Renal cortex interstitium (tissue), 15 donors: ENCODE measurements at places on chromosomes 2 and 18.

- DNase-seq: no peak
These were observed 134.8 kb downstream of the GALNT1 start for GRCh38 chr18:35716169-35716831.

- no peak for DNase-seq
These were observed 88.6 kb upstream of the FHL2 start for GRCh38 chr2:105487142-105488069.

DNA sequence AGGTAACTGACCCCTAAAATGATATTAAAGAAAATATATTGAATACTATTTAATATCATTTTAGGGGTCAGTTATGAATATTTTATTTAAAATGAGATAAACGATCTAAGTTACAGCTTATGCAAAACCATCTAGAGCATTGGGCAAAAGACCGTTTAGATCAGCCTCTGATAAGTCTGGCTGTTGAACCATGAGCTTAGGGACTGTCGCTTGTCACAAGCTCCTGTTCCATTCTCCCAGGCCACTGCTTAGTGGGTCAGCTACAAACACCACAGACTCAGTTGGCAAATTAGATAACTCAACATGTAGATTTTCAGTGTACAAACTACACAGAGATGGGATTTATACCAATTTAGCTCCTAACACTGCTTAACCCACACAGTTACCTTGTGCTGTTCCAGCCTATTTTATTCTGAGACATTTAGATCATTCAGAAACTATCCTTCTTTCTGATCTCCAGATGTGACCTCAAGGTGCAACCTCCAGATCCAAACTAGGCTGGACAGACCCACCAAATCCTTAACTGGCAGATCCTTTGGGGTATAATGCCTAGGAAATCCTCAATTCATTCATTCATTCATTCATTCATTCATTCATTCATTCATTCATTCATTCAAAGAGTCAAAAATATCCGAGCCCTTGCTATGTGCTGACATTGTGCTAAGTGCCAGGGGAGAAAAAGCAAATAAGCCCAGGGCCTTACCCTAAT is 82.8 kb downstream of the HRH4 start:
- DNase-seq: no peak

- no peak for DNase-seq
These were observed 12.5 kb downstream of the SETBP1 start for GRCh38 chr18:44693030-44693784.

GRCh38 chr2:224865016-224865415 is 148.9 kb upstream of the CCDC195 start:
- DNase-seq: peak; percentile 26

- DNase-seq: no peak
These were observed 50.4 kb downstream of the AP1S3 start for GRCh38 chr2:223786943-223787342.

DNA sequence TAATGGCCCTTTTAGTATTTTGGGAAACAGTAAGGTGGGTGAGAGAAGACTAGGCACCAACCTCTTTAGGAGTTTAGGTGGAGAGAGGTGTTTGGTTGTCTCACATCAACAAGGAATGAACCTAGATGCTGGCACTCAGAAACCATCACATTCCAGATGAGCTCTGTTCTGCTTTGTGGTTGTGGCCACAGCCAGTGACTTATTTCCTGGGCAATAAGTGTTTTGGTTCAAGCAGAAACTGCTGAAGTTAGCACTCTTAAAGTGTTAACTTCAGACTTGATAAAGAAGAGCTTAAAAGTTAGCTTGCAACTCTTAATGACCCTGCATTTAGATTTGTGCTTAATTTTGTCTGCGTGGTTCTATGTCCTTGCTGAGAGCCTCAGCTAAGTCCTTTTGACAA is 929.2 kb downstream of the SLC4A3 start:
- DNase-seq: no peak

DNA sequence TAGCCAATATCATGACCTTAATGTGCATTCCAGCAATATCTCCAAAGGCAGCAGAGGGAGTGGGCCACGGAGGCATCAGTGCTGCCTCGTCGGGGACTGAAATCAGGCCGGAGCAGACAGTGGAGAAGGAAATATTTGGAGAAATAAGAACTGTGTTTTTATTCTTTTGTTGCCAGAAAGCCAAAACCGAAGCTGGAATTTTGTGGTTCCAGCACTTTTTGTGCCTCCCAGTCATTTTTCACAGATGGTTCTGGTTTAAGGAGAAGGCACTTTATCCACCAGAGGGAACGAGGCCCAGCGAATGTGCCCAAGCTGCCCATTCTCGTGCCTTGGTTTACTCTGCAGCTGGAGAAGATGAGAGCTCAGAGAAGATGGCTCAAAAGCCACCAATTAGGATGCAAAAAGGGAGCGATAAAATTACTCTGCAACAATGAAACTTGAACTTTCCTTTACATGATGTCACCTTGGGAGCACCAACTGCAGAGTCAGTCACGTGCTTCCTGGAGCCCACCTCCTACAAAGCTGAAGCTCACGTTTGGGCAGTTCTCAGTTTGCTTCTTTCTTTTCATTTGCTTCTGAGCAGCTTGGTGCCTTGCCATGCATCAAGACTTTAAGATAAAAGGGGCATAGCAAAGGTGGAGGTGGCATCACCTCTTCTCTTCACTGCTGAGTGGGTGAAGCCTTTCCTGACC is 288.7 kb downstream of the LPIN1 start:
- DNase-seq: no peak

- no peak for DNase-seq
These were observed 14.2 kb upstream of the TTC21B start for GRCh38 chr2:165967746-165968145.

DNA sequence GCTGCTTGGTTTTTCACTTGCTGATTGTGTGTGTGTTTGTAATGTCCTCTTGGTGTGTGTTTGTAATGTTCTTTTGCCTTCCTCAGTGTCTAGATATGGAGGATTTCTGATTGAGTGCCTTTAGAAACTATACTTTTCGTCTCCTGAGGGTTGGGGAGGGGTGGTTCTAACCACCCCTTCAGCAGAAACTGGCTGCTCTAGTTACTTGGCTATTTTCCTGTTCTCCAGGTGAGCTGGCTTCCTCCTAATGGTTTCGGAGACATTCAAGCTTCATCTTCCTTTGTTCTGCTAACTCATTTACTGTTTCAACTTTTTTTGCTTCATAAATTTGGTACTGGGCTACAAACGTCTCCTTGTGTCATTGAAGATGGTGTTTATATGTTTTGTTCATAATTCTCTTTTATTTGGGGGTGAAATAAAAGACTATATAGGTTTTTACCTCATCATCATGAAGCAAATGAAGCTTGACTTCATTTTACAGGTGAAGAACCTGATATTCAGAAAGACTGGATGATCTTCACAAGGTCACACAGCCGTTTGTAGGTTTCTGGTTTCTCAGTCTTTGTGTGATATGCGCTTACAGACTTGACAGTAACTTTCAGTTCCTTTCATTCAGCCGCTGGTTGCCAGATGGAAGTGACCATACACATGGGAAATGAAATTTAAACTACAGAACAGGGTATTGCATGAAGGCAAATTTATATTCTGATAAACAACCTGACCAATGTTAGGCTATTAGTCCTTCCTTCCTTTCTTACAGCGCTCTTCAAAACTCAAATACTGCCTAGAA is 238.5 kb downstream of the GALR1 start:
- DNase-seq: no peak

GRCh38 chr18:55048892-55049291 is 89.6 kb upstream of the CCDC68 start:
- no peak for DNase-seq

DNA sequence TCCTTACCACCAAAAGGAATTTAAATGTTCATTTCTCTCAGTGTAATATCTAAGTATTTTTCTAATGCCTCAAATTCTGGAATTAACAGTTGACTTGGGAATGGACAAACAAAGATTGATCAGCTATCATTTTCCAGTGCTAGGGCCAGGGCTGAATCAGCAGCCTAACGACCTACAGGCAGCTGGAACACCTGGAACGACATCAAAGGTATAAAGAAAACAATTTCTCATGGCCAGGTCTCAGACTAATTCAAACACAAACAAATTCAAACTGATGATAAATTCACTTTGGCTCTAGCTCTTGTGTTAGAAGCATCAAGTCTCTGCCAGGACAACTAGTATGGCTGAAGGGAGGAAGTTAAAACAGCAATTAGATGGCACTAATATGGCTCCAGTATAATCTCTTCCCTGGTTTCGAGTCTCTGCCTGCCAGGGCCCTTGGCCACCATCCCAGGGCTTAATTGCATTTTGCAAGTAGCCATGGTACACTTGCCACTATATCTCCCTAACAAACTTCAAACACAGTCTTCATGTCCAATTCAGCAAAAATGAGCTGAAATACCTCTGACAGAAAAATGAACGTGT is 70.2 kb upstream of the FSHR start:
- DNase-seq: no peak

DNA sequence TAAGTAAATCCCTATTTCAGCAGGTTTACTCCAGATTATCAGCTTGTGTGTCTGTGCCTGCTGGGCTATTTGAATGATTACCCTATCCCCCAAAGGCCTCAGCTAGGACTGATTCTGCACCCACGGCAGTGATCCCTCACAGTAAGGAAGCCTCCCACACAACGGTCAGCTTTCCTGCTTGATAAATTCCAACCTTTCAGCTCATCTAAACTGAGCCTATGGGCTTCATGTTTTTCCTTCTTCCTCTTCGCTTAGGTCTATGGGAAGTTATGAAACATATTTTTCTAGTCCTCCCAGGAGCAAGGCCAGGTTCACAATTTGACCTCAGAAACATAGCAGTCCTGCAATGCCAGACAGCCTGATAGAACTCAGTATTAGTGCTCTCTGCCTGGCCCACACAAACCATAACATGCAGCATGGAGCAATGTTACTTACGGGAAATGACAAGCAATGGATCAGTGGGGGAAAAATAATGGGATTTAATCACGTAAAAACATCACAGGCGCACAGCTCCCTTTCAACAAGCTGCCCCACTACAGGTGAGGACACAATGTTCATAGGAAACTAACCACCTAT is 170.9 kb downstream of the ZNF521 start:
- no peak for DNase-seq

- no peak for DNase-seq
These were observed 6.6 kb upstream of the CCDC195 start for GRCh38 chr2:224722770-224723169.

- no peak for DNase-seq
These were observed 40.5 kb upstream of the AP1S3 start for GRCh38 chr2:223877721-223878410.

- DNase-seq: no peak
These were observed 41.8 kb upstream of the CTAGE1 start for GRCh38 chr18:22459491-22459890.

GRCh38 chr2:191811807-191812602 is 34.9 kb downstream of the CAVIN2 start:
- peak; percentile 55 for DNase-seq

GRCh38 chr2:85800586-85800985 is 46.8 kb downstream of the ATOH8 start:
- no peak for DNase-seq

- DNase-seq: no peak
These were observed 111.2 kb upstream of the KLHL29 start for GRCh38 chr2:23273786-23274185.

DNA sequence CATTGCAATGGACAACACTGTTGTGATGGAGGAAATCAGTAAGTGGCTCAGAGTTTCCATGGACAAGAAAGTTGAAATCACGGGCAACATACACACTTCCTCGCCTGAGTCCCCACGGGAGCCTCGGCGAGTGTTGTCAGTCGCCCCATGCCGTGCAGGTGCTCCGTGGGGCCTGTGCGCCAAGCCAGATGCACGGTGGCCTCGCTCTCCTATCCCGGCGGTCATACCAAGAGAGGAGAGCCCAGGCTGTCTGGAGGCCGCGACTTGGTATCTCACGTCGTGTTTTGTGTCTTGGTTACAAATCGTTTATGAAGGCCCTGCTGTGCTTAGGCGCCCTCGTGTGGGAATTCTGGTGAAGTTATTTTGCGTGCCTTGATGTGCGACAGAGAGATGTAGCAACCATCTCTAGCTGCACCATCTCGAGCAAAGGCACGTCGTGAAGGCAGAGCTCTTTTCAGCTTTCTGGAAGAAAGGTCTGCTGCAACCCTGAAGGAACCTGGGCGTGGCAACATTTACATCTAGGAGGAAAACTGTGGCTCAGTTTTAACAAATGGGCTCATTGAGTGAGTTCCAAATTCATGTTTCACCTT is 21.8 kb downstream of the ATG4B start:
- DNase-seq: peak; percentile 62

- no peak for DNase-seq
These were observed 67.9 kb upstream of the ALPP start for GRCh38 chr2:232310696-232311095.

- no peak for DNase-seq
These were observed 7.0 kb downstream of the EFEMP1 start for GRCh38 chr2:55916473-55917049.

- no peak for DNase-seq
These were observed 95.0 kb upstream of the CCDC68 start for GRCh38 chr18:55054021-55054990.

- DNase-seq: no peak
These were observed 133.2 kb upstream of the TMEM18 start for GRCh38 chr2:810397-810796.

DNA sequence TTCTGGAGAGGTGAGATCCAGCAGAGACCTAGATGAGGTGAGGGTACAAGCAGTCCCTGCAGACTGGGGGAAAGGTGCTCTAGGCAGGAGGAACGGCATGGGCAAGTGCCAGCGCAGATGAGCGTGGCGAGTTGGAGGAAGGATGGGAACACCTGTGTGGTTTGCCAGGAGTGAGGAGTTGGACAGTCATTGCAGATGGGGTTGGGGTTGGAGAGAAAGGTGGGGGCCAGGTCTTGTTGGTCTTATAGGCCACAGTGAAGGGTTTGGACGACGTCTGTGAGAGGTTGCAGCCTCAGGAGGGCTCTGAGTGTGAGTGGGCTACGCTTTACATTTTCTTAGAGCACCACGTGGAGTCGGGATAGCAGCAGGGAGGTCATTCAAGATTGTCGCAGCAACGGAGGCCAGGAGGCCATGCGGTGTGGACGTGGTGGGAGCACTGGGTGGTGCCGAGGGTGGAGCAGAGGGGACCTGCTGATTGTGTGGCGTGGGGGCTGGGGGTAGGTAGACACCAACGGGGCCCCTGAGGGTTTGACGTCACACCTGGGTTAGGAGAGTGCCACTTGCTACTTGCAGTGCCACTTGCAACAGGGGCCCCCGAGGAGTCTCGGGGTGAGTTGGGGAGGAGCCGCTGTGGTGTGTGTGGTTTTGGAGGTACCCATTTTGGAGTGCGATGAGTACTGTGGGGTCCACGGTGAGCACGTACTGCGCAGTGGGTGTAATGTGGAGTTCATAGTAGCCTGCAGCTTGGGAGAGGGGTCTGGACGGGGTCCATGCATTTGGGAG is 66.2 kb downstream of the LPIN1 start:
- DNase-seq: no peak

DNA sequence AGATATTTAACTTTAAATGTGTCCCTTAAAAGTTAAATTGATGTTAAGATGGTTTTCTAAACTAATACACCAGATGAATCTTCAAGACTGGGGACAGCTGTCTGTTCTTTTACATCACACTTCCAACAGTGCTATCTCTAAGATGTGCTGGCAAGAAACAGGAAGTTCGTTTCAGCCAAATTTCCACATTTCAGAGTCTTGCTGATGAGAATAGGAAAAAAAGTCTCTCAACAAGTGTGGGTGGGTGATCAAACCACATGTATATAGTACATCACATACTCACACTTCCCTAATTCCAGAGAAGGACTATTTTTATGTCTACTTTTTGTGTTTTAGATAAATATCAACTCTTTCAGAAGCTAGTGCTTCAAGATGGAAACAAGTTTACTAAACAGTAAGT is 1712.8 kb upstream of the TMEFF2 start:
- DNase-seq: no peak
